Nucleus accumbens (tissue), 56 donors: ENCODE measurements at places on chromosomes 4 and X.

GRCh38 chrX:153773741-153774575 is 6.9 kb upstream of the SRPK3 start:
- DNase-seq: no peak

DNA sequence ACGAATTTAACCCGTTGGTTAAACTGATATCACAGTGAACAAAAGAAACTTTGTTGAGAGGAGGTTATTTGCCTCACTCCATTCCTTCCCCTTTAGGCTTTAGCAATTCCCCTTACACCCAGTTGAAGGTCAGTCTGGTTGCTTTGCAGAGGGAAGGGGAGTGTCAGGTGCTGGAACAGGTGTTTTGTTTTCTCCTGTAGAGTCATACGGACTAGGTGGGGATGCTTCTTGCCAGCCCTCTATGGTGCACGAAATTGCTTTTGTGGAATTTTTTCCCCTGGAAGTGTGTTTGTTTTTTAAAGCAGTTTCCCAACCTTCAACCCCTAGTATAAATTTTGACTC is 33.1 kb downstream of the DLG3 start:
- no peak for DNase-seq

GRCh38 chrX:17820100-17820499 is 41.0 kb downstream of the RAI2 start:
- no peak for DNase-seq

- no peak for DNase-seq
Measured at GRCh38 chr4:71229477-71230270, 109.1 kb upstream of the SLC4A4 start.

DNA sequence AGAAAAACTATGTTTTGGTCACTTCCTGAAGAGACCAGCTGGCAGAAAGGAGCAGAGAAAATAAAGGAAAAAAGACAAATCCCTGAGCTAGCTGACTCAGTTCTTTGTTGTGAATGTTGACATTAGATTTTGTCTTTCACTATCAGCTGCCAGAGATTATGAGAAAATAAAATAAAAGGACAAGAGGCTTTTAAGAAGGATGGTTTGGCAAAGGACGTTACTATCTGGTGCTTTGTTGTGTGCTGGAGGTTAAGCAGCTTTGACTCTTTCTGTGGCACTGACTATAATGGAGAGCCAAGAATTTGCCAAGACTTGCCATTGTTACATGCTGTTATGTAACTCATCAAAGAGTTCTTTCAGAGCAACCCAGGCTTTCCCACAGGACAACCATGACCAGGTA is 12.1 kb downstream of the ASB5 start:
- no peak for DNase-seq

GRCh38 chrX:45824471-45824870 is 623.8 kb upstream of the DIPK2B start:
- no peak for DNase-seq

DNA sequence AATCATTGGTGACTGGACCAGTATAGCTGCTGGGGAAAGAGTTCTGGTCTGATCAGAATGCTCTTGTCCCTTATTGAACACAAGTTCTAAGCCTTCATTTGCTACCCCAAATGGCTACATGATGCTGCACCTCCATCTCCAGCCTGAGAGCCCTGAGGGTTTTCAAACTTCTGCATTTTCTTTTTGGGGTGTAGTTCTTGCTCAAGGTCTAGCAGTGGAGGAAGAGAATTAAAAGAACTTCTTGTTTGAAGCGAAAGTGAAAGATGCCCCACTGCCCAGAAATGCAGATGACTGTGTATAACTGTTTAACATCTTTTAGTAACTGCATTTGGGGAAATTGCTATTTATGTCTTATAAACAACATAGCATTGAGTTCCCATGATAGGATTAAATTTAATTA is 38.5 kb downstream of the LAMTOR3 start:
- no peak for DNase-seq

DNA sequence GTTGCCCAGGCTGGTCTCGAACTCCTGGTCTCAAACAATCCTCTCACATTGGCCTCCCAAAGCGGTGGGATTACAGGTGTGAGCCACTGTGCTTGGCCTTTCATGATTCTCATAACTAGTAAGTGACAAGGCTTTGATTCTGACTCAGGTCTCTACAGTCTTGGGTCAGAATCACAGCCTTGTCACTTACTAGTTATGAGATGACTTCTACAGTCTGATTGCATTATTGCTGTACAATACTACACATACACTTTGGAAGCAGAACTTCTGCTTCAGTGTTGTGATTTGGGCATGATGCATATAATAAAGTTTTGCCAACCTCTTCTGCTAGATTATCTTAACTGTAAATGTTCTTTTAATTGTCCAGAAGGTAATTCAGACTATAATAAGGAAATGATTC is 123.3 kb downstream of the KDM6A start:
- DNase-seq: no peak

- no peak for DNase-seq
Measured at GRCh38 chr4:74947798-74948197, 14.9 kb downstream of the PARM1 start.

DNA sequence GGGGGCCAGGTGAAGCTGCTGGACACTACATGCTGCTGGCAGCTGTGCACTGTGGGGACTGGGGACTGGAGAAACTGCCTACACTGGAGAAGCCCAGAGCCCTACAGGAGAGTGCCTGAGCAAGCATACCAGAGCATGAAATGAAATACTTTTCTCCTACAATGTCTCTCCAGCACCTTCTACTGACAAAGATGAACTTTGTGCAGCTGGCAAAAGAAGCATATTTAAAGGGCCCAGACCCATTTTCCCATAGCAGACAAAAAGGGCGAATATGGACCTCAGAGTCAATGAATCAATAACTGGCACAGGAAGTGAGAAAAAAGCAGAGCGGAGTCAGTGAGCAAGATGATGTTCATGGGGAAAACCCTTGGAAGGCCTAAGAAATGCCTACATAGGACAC is 30.9 kb upstream of the GK start:
- DNase-seq: no peak

GRCh38 chr4:168637872-168638756 is 141.3 kb downstream of the PALLD start:
- no peak for DNase-seq

GRCh38 chr4:44446191-44446590 is 2.4 kb downstream of the KCTD8 start:
- DNase-seq: no peak

DNA sequence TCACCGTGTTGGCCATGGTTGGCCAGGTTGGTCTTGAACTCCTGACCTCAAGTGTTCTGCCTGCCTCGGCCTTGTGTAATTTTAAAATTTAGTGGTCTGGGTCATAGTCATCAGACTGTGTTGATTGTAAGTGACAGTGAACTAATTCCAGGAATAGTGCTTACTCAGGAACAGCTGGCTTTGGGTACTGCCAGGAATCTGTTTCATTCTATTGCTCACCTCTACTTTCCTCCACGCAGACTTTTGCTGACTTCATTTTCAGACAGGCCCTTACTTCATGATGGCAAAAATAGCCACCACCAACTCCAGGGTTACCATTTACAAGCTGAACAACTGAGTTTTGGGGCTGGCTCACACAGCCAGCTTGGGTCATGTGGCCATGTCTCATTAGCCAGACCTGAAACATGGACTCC is 54.6 kb downstream of the FNIP2 start:
- DNase-seq: no peak

DNA sequence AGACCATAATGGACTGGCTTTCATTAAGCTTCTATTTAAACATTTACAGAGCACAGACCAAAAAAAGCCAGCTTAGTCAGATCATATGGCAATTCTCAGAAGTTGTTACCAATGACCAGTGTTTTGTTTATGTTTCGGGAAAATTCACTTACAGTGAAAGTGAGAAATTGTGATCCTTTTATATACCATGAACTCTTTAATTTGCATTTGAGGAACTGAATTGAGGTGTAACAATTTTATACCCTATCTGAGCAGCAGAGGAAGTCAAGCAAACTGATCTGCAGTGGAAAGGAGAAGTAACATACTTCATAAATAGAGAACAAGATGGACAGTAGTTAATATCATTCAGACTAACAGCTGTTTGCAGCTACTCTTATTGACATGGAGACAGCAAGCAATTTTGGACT is 97.1 kb downstream of the TMA16 start:
- no peak for DNase-seq

GRCh38 chr4:39933671-39934590 is 43.8 kb downstream of the PDS5A start:
- no peak for DNase-seq

GRCh38 chr4:4460759-4461158 is 73.9 kb downstream of the NSG1 start:
- DNase-seq: no peak

GRCh38 chrX:135330706-135331105 is 21.4 kb downstream of the ETDC start:
- DNase-seq: no peak

GRCh38 chr4:138475116-138475515 is 233.0 kb upstream of the SLC7A11 start:
- no peak for DNase-seq

DNA sequence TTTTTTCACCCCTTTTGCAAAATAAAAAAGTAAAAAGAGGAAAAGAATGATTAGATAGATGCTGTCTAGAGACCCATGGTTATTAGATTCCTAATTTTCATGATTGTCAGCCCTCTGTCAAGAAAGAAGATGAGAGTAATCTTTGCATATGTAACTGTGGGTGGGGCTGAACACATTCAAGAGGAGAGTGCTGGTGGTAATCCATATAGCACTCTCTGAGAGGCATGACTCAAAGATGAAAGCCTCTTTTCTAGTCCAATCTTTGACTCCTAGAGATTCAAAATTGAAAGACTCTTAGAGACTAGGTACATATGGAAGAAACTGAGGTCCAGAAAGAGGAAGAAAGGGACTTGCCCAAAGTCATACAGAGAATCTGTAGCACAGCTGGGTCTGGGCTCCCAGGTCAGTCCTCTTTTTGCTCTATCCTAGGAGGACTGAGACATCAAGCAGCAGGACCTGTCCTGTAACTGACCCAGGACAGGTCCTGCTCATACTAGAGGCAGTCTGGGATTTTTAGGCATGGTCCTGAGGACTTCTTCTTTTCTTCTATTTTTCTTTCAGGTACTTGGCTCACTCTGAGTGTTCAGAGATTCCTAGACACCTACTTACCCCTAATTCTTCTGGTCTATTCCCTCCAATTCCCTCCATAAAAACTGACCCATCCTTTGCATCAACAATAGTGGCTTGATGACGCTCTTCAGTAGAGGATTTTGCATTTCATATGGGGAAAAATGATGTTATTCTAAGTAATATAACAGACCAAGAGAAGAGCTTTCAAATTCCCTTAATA is 23.8 kb downstream of the VSIG4 start:
- no peak for DNase-seq

GRCh38 chr4:135267148-135267865 is 1065.7 kb upstream of the PABPC4L start:
- no peak for DNase-seq

- DNase-seq: no peak
Measured at GRCh38 chrX:45689971-45690370, 489.3 kb upstream of the DIPK2B start.

DNA sequence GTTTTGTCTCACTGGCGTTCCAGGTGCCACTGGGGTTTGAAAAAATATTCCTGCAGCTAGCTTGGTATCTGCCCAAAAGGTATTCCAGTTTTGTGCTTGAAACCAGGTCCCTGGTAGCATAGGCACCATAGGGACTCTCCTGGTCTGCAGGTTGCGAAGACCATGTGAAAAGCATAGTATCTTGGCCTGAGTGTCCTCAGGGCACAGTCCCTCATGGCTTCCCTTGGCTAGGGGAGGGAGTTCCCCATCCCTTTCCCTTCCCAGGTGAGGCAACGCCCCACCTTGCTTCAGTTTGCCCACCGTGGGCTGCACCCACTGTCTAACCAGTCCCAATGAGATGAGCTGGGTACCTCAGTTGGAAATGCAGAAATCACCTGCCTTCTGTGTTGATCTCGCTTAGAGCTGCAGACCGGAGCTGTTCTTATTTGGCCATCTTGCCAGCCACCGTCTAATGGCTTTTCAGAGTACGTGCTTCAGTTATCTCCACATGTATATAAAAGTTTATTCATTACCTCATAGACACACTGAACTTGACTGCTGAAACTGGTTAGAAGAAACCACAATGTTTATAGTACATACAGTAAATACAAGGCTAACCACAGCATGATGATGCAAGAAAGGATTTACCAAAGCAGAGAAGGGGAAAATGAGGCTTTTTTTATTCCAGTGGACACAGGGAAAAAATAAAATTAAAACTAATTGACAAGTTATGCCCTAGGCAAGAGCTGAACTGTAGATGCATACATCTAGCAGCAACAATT is 10.6 kb downstream of the PBDC1 start:
- DNase-seq: no peak

DNA sequence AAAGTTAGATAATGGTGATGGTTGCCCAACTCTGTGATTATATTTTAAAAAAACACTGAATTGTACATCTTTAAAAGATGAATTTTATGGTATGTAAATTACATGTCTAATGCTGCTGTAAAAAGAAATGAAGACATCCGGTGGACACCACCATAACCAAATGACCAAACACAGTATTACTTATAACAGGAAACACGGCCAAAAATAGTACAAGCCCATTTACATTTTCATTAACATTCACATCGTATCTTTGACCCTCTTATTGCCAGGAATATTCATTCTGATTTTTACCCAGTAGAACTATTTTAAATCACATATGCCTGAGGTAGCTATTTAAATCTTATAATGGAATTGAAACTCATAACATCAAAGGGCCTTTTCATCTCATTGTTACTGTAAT is 143.2 kb downstream of the CFAP47 start:
- no peak for DNase-seq

DNA sequence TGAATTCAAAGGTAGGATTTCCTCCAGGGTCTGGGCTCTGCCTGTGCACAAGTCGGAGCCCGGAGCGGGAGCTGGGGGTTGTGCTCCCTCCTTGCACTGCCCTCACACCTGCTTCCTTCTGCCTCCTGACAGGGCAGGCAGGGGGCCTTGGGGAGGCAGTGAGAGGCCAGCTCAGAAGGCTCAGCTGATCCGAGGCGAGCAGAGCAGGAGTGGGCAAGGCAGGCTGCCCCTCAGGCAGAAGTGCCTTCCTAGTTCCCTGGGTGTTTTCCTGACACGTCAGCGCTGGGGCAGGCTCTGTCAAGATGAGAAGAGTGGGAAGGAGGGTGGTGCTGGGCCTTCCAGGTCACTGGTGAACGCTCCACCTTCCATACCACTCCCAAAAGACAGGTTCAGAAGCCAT is 5.5 kb upstream of the IRAK1 start:
- no peak for DNase-seq

DNA sequence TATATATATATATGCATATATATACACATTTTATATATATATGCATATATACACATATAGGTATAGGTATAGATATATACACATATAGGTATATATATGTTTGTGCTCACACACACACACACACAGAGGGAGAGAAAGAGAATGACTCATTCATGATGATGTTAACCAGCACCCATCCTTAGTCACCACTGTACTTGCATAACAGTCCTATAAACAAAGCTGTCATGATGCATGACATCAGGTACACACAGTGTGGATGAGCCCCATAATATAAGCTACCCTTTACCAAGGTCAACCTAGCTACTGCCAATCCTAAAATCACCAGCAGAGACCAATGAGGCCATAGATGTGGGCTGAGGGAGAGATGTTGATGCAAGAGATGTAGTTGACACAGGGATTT is 1408.0 kb downstream of the RAPGEF2 start:
- no peak for DNase-seq
